ENCODE measurements at places on chromosomes 7 and 10.
A peak's percentile ranks its signal among the peaks of the same experiment; 100 is the strongest.

GRCh38 chr10:75091146-75091545 is 20.3 kb upstream of the SAMD8 start:
- no peak for DNase-seq

GRCh38 chr10:123141791-123142700 is 5.9 kb upstream of the HMX2 start:
- DNase-seq: no peak

GRCh38 chr10:51377070-51377931 is 303.0 kb downstream of the PRKG1 start:
- DNase-seq: no peak

- peak; percentile 40 for DNase-seq
These were observed 652 bp downstream of the ATOH7 start for GRCh38 chr10:68231106-68231816.

- peak; percentile 24 for DNase-seq
These were observed 76.8 kb upstream of the NKX6-2 start for GRCh38 chr10:132862485-132863420.

DNA sequence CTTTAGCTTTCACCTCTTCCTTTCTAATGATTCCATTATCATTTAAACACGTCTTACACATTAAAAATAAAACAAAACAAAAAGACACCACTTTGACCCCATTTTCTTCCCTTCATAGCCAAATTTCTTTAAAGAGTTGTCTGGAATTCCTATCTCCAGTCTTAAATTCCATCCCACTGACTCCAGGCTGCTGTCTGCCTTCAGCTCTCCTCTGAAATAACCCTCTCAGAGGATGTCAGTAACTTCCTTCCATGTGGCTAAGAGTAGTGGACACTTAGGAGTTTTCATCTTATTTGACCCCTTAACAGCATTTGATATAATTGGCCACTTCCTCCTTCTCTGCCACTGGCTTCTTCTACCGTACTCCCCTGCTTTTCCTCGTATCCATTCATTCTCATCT is 69.6 kb upstream of the MKX start:
- no peak for DNase-seq

DNA sequence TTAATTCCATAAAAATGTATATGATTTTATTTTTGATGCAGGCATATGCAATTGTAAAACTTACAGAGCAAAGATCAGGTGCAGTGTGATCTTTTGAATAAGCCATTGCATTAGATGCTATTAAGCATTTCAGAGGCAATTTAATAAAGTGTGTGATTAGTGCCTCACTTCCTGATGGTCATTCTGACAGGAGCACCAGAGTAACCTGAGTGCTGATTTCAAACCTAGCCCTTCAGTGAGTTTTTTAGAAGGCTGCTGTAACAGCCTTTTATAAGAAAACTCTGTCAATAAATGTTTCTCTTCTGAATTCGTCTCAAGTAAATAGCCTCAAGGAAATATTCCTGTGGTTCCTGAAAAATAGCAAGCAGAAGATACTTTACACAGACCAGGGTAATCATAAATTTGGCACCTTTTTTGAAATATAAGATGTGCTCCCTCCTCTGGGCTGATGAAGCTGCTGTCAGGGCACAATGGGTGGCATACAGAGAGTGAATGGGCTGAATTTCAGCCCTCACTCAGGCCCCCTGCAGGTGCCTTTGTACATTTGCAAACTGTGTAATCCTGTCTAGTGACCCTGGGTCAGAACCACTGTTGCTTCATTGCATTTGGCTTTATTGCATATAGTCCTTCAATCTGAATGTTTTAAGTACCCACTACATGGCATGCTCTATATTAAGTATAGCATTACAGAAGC is 193.7 kb upstream of the CSTF2T start:
- no peak for DNase-seq

GRCh38 chr10:101464599-101464998 is 110.6 kb downstream of the BTRC start:
- no peak for DNase-seq

GRCh38 chr10:6707352-6707751 is 127.3 kb upstream of the PRKCQ start:
- DNase-seq: no peak

GRCh38 chr7:155930527-155930926 is 118.3 kb upstream of the SHH start:
- DNase-seq: no peak

GRCh38 chr7:101784292-101785127 is 32.9 kb upstream of the CUX1 start:
- no peak for DNase-seq

DNA sequence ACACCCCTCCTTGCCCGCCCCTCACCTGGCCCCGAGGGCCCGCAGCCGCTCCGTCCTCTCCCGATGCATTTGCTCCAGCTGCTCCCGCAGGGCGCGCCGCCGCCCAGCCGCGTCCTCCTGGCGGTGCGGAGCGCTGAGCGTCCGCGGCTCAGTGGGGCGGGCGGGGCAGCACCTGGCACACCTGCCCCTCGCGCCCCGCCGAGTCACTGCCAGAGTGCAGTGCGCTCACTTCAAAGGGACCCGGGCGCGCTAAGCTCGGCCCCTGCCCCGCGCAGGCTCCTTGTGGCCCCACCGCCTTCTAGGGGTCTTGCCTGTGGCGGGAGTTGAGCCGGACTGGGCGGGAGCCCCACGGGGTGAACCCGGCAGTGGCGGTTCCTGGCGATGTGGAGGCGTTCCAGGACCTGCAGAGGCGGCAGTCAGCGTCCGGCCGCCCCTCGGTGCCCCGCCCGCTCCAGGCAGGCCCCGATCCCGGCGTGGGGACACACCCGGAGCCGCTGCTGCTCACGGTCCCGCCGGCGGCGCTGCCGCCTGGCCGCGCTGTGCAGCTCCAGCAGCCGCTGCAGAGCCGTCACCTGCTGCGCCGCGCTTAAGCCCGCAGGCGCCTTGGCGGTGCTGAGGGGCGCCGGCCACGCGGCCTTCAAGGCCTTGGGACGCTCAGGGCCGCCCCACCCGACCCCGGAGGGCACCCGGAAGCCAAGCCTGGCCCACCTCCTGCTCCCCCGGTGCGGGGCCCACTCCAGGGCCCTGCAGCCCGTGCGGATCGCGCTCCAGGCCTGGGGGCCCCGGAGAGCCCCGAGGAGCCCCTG is 6.7 kb downstream of the ATP6V1F start:
- DNase-seq: peak; percentile 46

DNA sequence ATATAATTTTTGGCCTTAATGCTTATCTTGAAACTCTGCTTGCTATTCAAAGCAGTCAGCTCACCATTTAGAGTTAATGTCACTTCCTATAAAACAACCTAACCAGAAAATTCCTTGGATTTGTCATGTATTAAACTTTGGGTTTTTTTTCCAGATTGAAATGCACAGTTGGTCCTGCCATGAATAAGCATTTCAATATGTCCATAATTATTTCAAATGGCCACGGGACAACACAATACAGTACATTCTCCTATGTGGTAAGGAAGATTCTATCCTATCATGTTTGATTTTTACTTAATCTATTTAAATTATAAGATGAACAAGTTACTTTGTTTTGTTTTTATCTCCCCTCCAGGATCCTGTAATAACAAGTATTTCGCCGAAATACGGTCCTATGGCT is 85.3 kb downstream of the MET start:
- DNase-seq: no peak

- DNase-seq: no peak
These were observed 275.7 kb upstream of the FZD1 start for GRCh38 chr7:90988516-90988915.

- no peak for DNase-seq
These were observed 687 bp downstream of the HELLS start for GRCh38 chr10:94546049-94546900.

DNA sequence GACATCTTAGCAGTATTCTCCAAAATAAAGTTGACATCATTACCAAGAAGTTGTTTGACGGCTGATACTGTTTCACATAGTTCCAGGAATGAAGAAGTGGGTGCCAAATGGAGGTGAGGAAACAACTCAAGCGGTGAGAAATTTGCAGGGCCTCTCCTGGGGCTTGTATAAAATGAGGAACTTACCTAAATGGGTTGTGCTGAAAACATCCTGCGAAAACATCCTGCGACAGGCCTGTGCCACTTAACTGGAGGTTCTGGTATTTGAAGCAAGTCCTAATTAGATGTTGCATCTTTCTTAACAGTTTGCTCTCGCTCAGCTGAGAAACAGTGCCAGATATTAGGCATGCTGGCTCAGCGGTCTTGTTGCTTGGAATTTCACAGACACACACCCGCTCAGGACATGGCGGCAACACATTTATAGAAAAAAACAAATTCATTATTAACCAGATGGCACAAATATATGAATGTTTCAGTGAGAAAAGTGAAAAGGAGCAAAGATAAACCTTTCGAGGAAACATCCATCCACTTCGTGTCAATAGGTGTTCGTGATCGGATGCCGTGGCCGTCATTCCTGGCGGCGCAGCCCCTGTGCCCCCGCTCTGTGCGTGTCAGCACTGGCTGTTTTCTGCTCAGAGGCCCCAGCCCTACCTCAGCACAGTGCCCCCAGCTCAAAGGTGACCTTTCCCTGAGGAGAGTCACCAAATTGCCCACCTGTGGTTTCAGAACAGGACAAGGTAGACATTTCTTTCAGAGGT is 48.1 kb downstream of the CDC123 start:
- DNase-seq: no peak

GRCh38 chr7:1942941-1943289 is 272.8 kb downstream of the ELFN1 start:
- no peak for DNase-seq

GRCh38 chr7:133582766-133583523 is 330.1 kb downstream of the EXOC4 start:
- no peak for DNase-seq

DNA sequence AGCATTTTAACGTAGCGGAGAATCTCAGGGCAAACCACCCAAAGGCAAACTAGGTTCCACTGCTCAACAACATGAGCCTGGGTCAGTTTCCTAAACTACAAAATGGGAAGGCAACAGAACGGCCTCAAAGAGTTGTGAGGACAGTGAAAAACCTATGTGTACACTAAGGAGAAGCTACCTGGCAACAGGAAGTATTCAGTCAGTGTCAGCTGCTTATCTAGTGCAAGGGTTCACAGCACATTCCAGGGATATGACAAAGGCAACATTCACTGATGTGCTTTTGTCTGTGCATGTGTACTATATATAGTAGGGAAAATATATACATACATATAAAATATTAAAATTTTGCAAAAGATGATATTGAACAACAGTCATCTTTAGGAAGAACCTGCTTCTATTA is 17.2 kb downstream of the NUDCD3 start:
- DNase-seq: no peak

GRCh38 chr10:31484431-31485135 is 165.6 kb downstream of the ZEB1 start:
- DNase-seq: no peak

DNA sequence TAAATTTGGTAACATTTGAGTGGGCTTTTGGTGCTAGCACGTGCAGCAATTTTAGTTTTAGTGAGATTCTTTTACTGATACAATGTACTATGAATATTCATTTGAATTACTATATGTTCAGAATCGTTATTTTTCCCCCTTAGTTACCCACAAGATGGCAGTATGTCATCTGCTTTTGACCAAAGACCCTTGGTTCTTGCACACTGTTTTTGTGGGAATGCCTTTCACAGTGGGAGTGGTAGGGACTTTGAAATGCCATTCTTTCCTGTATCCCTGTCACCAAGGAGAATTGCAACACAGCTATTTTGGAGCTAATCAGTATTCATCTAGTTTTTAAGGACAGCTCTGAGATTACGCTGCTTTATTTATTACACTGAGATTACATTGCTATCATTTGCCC is 40.6 kb downstream of the SEC23IP start:
- no peak for DNase-seq

DNA sequence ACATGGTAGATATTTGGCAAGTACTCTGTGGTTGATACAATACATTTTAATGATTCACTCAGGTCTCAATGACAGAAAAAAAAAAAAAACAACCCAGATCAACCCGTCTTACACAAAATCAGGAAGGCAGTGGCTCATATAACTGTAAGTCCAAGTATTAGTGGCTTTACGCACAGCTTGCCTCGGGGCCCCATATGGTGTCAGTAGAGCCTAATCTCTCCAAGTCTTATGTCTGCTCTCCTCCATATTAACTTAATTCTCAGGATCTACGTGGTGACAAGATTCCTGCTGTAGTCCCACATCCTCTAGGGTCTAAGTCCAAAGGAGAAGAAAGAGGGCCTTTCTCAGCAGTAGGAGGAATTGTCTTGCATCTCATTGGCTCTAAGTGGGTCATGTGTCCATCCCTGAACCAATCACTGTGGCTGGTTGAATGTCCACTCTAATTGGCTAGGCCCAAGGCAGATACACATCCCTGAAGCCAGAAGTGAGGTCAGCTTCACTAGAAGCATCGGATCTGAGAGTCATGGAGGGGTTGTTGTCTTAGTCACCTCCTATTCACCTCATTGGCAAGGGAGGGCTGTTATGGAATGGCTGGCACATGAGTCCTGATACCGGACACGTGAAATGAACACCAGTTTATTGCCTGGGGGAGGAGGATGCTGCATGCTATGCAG is 20.5 kb upstream of the PLPP4 start:
- DNase-seq: no peak

GRCh38 chr10:1632596-1632995 is 104.7 kb downstream of the ADARB2 start:
- DNase-seq: no peak

GRCh38 chr7:45268013-45268412 is 110.4 kb downstream of the RAMP3 start:
- DNase-seq: no peak

DNA sequence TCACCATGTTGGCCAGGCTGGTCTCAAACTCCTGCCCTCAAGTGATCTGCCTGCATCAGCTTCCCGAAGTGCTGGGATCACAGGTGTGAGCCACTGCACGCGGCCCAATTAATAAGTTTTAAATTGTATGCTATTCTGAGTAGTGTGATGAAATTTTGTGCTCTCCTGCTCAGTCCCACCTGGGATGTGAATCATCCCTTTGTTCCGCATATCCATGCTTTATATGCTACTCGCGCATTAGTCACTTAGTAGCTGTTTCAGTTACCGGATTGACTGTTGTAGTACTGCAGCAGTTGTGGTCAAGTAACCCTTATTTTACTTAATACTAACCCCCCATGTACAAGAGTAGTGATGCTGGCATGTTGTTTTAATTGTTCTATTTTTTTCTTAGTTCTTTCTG is 47.3 kb upstream of the OIT3 start:
- no peak for DNase-seq

- DNase-seq: no peak
These were observed 5.8 kb downstream of the FLNC start for GRCh38 chr7:128835790-128836641.

GRCh38 chr10:42962902-42963231 is 114.0 kb upstream of the RET start:
- DNase-seq: no peak

DNA sequence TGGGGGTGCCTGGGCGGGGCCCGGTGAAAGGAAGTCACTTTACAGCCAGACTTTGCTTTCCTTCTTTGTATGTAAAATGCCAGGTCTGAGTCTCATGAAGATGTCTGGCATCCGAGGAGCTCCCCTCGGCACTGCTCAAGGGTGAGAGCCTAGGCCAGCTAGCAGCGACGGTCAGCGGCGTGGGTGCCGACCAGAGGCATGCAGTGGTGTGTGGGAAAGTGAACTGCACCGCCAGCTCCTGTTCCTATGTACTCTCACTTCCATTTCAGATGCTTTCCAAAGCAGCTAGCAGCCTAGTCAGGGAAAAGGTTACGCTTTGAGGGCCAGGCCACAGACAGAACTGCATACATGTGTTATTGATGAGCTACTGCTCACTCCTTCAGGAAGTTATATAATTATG is 172.8 kb downstream of the ZMYND11 start:
- DNase-seq: no peak

- no peak for DNase-seq
These were observed 10.4 kb downstream of the STMP1 start for GRCh38 chr7:135672560-135673359.

- no peak for DNase-seq
These were observed 46.4 kb upstream of the PARD3 start for GRCh38 chr10:34861293-34862021.

Measured in activated CD4-positive, CD25-positive, alpha-beta regulatory T cell treated with anti-CD3 and anti-CD28 coated beads, Interleukin-2, amount 50 U/mL, for 72 hours (primary cell).